ENCODE measurements at places on chromosomes 12 and 14.
A peak's percentile ranks its signal among the peaks of the same experiment; 100 is the strongest.

DNA sequence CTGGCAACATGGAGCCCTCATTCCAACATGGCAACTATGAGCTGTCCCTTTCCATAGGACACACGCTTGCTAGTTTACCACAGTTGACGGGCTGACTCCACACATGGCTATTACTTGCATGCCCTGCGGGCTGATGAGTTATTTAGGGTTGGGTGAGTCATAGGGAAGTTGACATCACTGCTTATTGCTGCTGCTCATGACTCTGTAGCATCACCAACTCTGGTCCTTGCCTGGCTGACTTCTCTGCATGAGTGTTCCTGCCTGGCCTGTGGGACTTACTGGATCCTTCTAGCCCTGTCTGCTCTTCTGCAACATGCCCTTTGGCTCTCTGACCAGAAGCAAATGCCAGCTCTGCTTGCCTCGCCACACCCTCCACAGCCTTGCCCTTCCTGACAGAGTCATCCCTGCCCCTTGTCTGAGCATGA lies 199.5 kb downstream of the ANO6 start:
- DNase-seq = peak; percentile 7

GRCh38 chr12:31822761-31823160 lies 93.9 kb upstream of the AMN1 start:
- DNase-seq = no peak

DNA sequence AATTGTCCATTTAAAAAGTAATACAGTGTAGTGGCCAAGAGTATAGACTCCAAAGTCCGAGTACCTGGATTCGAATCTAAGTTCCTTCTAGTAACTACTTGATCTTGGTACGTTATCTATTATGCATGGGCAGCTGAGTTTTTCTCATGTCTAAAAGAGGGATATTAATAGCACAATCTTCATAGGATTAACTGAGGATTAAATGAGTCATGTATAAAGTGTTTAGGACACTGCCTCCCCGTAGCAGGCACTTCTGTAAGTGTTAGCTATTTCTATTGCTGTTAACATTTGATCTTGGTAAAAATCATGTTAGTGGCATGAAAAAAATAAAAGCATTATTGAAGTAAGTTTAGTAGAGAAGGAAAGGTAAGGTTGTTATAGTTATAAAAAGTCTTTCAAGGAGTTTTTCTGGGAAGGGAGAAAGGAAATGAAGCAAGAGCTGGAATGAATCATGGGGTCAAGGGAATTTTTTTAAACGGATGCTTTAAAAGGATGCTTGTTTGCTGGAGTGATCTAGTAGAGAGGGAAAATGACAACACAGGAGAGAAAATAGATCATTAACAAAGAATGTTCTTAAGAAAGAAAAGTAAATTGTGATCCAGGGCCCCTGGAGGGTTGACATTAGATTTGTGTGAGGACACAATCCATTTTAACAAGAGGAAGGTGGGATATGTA lies 502.2 kb upstream of the USP15 start:
- DNase-seq = no peak

DNA sequence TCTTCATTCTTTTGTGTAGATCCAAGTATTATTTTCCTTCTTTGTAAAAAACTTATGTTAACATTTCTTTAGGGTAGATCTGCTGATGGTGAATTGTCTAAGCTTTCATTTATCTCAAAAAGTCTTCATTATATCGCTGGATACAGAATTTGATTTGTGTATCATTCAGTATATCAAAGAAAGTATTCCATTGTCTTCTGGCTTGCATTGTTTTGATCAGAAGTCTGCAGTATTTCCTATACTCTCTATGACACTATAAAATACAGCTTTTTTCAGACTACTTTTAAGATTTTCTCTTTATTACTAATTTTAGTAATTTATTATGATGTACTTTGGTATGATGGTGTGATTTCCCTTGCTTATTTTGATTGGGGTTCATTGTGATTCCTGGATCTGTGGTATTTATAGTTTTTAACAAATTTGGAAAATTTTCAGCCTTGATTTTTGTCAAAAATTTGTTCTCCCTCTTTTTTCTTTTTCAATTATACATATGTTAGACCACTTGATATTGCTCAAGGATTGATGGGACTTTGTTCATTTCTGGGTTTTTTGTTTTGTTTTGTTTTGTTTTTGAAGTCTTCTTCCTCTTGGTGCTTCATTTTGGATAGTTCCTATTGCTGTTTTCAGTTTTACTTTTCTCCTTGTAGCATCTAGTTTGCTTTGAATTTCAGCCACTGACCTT lies 176.5 kb downstream of the ZFP36L1 start:
- no peak for DNase-seq

DNA sequence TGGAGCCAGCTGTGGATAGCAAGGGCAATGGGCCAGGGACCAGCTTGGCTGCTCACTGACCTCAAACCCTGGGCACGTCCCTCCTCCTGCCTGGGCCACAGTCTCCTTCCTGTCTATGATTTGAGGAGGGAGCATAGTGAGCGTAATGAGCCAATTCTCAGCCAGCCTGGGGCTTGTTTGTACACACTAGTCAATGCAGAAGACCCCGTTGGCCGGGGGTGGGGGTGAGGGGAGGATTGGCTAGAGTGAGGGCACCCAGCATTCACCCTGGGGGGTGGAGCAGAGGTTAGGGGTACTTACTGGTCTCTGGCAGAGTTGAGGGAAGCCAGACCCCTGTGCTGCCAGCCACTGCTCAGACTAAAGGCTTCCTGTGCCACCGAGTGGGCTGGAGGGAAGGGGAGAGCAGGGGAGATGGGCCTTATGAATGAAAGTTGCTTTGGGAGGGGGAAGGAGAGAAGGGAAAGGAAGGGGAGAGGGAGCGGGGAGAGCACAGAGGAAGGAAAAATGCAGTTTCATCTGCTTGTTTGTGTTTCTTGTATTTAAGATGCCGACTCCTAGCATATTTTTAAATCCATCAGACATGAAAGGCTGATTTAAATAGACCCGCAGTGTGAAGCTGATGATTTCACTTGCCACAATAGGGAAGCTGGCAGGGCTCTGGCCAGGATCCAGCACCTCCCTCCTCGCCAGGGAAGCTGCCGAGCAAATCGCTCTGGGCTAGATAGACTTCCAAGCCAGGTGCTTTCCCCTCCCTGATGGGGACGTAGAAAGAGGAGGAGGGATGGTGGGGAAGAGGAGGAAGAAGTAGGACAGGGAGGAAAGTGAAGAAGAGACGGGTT lies 114.0 kb downstream of the PRMT8 start:
- DNase-seq = no peak

- DNase-seq = no peak
Measured at GRCh38 chr14:37145395-37145794, 27.0 kb downstream of the SLC25A21 start.

GRCh38 chr12:113287899-113288282 lies 47.0 kb downstream of the SLC8B1 start:
- DNase-seq = no peak

DNA sequence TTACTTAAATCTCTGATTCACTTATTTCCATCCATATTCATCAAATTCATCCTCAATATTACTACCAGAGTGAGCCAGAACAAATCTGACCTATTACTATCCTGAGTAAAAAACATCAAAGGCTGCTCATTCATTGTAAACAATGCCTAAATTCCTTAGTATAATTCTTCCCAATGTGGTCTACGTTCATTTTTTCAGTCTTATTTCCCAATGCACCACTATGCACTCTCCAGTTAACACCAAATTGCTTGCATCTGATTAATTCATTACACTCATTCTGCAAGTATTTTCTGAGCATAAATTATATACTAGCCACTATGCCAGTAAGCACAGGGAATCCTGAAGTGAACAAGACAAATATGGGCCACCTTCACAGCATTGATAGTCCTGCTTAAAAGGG lies 110.0 kb downstream of the EPS8 start:
- no peak for DNase-seq

DNA sequence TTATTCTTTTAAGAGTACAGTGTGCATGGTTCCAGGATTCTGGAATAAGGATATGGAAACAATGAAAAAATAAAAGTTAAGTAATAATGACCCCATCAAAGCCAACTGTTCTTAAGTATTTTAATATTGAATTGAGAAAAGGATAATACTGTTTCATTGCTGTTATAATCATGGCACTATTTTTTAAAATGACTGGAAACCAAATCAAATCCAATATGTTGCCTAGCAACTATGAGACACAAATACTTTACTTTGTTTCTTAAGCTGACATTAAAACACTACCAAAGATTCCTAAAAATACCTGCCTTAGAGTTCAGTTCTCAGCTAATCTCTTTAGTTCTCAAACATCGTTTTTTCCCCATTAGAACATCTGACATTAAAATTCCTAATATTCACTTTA lies 66.4 kb upstream of the OTOGL start:
- DNase-seq = no peak

DNA sequence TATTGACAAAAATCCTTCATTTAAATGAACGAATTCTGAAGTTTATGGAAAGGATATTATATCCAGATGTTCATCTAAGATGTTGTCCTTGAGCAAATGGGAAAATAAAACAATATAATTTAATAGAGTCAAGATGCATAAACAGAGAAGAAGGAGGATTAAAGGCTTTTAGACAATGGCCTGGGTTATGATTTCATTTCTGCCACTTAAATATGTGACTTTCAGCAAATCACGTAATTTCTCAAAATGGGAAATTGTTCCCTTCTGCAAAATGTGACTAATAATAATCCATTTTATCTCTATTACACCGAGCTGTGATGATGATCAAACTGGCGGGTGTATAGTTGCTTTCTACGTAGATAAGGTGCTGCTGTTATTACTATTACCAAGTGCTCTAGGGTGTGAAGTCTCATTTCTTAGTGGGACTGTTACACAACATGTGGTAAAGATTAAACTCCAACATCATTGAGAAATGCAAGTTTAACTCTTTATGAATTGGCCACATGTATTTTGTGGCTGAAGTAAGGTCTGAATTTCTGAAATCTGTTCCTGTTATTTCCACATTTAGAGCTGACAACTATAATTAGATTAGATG lies 157.0 kb downstream of the MYRFL start:
- DNase-seq = no peak

DNA sequence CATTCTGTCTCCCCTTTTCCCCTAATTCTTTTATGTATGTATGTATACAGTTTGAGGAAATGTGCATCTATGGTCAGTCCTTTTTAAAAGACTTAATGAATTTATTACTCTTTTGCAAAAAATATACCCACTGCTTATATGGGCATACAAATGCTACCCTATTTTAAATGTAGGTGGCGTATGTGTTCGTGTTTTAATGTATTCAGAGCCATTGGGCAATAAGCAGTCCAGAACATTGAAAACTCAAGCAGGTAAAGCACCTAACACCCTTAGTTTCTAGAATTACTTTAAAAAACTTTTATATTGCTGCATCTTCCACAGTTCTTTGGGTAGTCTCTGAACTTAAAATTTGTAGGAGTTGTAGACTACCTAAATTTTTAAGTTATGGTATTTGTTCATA lies 42.6 kb upstream of the A2ML1 start:
- no peak for DNase-seq

DNA sequence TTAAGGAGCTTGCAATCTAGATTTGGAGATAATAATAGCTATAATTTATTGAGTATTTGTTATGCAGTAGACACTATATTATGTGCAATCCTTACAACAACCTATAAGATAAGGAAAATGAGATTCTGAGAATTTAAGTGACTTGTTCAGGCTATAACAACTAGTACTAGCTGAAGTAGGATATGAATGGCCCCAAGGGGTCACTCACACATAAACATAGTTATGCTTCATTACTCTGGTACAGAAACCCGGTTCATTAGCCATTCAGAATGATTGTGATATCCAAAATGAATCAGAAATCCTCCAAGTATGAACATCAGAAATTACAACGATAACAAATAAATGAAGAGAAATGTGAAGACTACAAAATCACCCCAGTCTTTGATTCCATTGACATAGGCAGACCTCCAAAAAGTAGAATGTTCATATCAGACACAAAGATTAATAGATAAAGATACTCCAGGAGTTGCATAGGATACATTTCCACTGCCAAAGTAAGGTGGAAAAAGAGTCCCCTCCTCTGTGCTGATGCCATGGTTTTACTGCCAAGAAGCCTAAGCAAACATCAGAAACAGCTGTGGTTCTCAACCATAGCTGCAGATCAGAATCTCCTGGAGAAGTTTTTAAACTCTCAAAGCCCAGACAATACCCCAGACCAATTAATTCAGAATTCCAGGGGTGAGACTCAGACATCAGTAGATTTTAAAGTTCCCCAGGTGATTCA lies 8.6 kb upstream of the NID2 start:
- DNase-seq = no peak

GRCh38 chr12:52710730-52711129 lies 7.4 kb upstream of the KRT77 start:
- no peak for DNase-seq

GRCh38 chr12:11795913-11796459 lies 146.5 kb downstream of the ETV6 start:
- no peak for DNase-seq

DNA sequence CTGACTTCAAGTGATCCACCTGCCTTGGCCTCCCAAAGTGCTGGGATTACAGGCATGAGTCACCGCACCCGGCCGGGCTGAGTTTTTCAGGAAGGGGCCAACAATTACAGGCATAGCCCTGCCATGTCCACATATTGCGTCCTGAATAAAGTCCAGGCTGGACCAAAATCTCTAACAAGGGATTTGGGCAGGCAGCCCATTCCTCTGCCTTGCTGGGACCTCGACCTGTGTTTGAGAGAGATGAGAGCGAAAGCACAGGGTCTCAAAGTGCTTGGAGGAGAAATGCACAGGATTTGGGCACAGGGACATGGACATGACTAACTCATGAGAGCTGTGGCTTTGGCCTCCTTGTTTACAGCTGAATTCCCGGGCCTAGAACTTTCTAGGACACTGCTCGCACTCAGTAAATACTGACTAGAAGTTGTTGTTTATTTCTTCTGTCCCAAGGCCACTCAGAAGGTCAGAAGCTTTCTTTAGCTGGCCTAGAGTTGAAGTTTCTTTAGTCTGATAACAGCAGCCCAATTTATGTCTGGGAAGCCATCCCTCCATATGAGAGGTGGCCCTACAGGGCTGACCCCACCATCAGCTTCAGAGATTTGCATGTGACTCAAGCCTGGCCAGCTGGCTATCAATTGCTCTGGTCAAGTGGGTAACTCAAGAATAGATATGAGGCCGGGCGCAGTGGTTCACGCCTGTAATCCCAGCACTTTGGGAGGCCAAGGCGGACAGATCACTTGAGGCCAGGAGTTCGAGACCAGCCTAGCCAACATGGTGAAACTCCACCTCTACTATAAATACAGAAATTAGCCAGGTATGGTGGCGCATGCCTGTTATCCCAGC lies 11.7 kb downstream of the CAMKK2 start:
- no peak for DNase-seq

DNA sequence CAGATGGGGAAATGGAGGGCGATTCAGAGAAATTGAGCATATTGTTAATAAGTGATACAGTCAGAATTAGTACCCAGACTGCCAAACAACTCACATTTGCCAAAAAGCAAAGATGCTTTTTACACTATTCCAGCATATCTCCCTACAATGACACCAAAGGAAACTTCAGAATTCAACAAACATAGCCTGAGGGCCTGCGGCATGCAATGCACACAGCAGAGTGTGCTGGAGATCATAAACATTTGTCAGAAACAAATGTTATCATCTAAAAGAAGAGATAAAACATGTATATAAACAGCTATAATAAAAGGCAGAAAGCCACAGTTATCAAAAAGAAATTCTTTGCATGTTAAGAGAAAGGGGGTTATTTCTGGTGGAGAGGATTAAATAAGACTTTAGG lies 20.1 kb upstream of the GARIN6 start:
- no peak for DNase-seq
